ENCODE measurements at places on chromosomes 4 and X. TPM values are rescaled to one million over a fixed set of nuclear protein-coding genes. Genes with fewer than 3 reads are reported as not detected.

CACNA1F gene
- 0.45 TPM for polyA plus RNA-seq

TLR6 gene
- 1.00 TPM for polyA plus RNA-seq

GPR50 gene
- 0.08 TPM for polyA plus RNA-seq

GSX2 gene
- not detected for polyA plus RNA-seq

CDS1 gene
- 30.8 TPM for polyA plus RNA-seq

CSTF2 gene
- polyA plus RNA-seq: 23.5 TPM

DUSP21 gene
- not detected for polyA plus RNA-seq

TMEM150C gene
- polyA plus RNA-seq: 30.1 TPM

PABPC1L2B gene
- 0.03 TPM for polyA plus RNA-seq

LEF1 gene
- 72.5 TPM for polyA plus RNA-seq

TRPC3 gene
- 1.00 TPM for polyA plus RNA-seq

VSIG4 gene
- 5.8 TPM for polyA plus RNA-seq

MAGEA11 gene
- polyA plus RNA-seq: not detected

TNIP3 gene
- polyA plus RNA-seq: 3.0 TPM

CWH43 gene
- 6.3 TPM for polyA plus RNA-seq

NHSL2 gene
- 8.0 TPM for polyA plus RNA-seq

ZGRF1 gene
- polyA plus RNA-seq: 12.0 TPM

CENPVL1 gene
- polyA plus RNA-seq: 0.36 TPM

TMEM184C gene
- polyA plus RNA-seq: 60.3 TPM

CPZ gene
- 33.1 TPM for polyA plus RNA-seq

CNKSR2 gene
- 1.4 TPM for polyA plus RNA-seq

TRO gene
- 104 TPM for polyA plus RNA-seq

GDI1 gene
- 132 TPM for polyA plus RNA-seq

EREG gene
- not detected for polyA plus RNA-seq

GATA1 gene
- polyA plus RNA-seq: 0.53 TPM

CHIC2 gene
- polyA plus RNA-seq: 32.6 TPM

DOK7 gene
- polyA plus RNA-seq: 2.4 TPM

TMPRSS11B gene
- polyA plus RNA-seq: not detected

EPHA5 gene
- 0.65 TPM for polyA plus RNA-seq

SPIN2A gene
- 4.1 TPM for polyA plus RNA-seq

SLC9B1 gene
- polyA plus RNA-seq: 2.9 TPM

NLGN4X gene
- 14.7 TPM for polyA plus RNA-seq

FAT1 gene
- 247 TPM for polyA plus RNA-seq

WFS1 gene
- 24.0 TPM for polyA plus RNA-seq

FREM3 gene
- polyA plus RNA-seq: 0.12 TPM

C4orf50 gene
- polyA plus RNA-seq: 0.01 TPM

TEC gene
- polyA plus RNA-seq: 3.4 TPM

MID1 gene
- polyA plus RNA-seq: 23.7 TPM

ERCC6L gene
- 3.9 TPM for polyA plus RNA-seq

FAAH2 gene
- 15.8 TPM for polyA plus RNA-seq

PHOX2B gene
- 0.08 TPM for polyA plus RNA-seq

TMPRSS11A gene
- polyA plus RNA-seq: not detected

RPL34 gene
- polyA plus RNA-seq: 1,869 TPM

ETDA gene
- polyA plus RNA-seq: 0.35 TPM

GPRASP1 gene
- 11.1 TPM for polyA plus RNA-seq

SERTM2 gene
- polyA plus RNA-seq: not detected

INTU gene
- polyA plus RNA-seq: 23.1 TPM

HTN3 gene
- not detected for polyA plus RNA-seq

MCF2 gene
- polyA plus RNA-seq: 1.2 TPM

RHOH gene
- polyA plus RNA-seq: 0.54 TPM

CCNG2 gene
- 129 TPM for polyA plus RNA-seq

SSX4 gene
- not detected for polyA plus RNA-seq

HMX1 gene
- not detected for polyA plus RNA-seq

CLGN gene
- polyA plus RNA-seq: 3.9 TPM

QRFPR gene
- 2.2 TPM for polyA plus RNA-seq

IL3RA gene
- 11.2 TPM for polyA plus RNA-seq

Data from right renal pelvis (tissue), 4 donors.